ENCODE measurements at places on chromosomes 1 and 21. TPM values are rescaled to one million over a fixed set of nuclear protein-coding genes. Genes with fewer than 3 reads are reported as not detected.

TIPRL gene
- total RNA-seq: 48.5 TPM

NGF gene
- not detected for total RNA-seq

PGM1 gene
- 77.2 TPM for total RNA-seq

ZMYND12 gene
- total RNA-seq: 0.57 TPM

TRIM58 gene
- total RNA-seq: not detected

G0S2 gene
- 2.5 TPM for total RNA-seq

CLDN14 gene
- not detected for total RNA-seq

LHX8 gene
- not detected for total RNA-seq

GRCh38 chr21:28516991-28517592, 475.6 kb downstream of the LTN1 start:
- peak; percentile 15 for DNase-seq
- H3K4me3 ChIP-seq: no peak overlapping the region
- no peak overlapping the region for H3K27ac ChIP-seq
- H3K27me3 ChIP-seq: no peaks in the 10 kb centered on the region
- H3K36me3 ChIP-seq: no peaks in the 10 kb centered on the region

- no peak for DNase-seq
- no peaks in the 10 kb centered on the region for H3K36me3 ChIP-seq
These were observed 9.1 kb downstream of the SYTL1 start for GRCh38 chr1:27350663-27351540.

DNA sequence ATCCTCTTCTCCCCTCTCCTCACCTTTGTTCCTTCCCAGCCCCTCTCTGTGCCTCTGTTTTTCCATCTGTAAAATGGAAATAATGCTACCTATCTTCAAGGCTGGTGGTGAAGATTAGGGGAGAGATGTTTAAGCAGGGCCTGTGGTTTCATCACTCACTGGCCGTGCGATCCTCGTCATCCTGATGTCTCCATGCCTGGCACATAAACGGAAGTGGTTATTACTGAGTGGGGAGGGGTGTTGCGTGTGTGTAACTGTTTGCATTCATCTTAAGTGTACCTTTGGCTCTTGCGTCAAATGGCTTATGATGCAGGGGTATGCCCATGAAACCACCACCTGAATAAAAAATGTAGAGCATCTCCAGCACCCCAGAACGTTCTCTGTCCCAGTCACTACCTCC, 17.2 kb upstream of the C1QA start:
- H3K27me3 ChIP-seq: peaks cover 11% of the 10 kb centered on the region
- no peaks in the 10 kb centered on the region for H3K4me1 ChIP-seq
- no peak for DNase-seq
- H3K27ac ChIP-seq: no peak overlapping the region

DNA sequence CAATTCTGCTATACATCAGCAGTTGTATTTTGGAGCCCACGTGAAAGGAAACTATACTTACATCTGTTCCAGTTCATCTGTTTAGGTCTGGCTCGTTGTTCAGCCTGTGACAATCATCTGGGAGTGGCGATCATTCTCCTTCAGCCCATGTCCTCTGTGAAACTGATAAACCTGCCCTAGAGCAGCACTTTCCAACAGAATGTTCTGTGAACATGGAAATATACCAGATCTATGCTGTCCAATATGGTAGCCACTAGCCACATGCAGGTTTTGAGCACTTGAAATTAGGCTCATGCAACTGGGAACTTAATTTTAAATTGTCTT, 24.5 kb upstream of the COQ8A start:
- no peaks in the 10 kb centered on the region for H3K27me3 ChIP-seq
- no peaks in the 10 kb centered on the region for H3K36me3 ChIP-seq
- DNase-seq: no peak
- H3K27ac ChIP-seq: no peak overlapping the region
- no peaks in the 10 kb centered on the region for H3K4me1 ChIP-seq

- H3K4me1 ChIP-seq: peaks cover 8% of the 10 kb centered on the region
- peak overlapping the region; percentile 41 for H3K27ac ChIP-seq
- H3K4me3 ChIP-seq: no peak overlapping the region
- no peaks in the 10 kb centered on the region for H3K36me3 ChIP-seq
- DNase-seq: no peak
- no peaks in the 10 kb centered on the region for H3K27me3 ChIP-seq
These were observed 12.3 kb upstream of the GSTM4 start for GRCh38 chr1:109643385-109644230.

DNA sequence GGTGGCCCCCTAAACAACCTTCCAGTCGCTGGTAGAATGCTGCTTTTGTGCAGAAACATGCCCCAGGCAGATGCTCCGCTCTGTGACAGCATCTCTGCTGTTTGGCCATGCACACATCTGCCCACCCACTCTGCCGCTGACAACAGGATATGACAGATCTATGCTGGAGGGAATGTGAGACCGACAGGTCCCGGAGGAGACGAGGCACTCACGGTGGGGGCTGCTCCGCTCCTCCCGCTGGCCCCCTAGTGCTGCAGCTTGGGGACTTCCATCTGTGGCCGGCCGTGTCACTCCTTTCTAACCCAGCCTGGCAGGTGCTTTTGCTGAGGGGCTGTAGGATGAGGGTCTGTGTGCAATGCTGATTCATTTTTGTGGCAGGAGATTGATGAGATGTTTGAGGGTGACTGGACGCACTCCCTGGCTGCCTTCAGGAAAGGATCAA, 49.1 kb upstream of the DMRTB1 start:
- H3K4me1 ChIP-seq: peaks cover 14% of the 10 kb centered on the region
- 0 out of 2 replicates have a peak, but pooled peaks cover 1% of the 10 kb centered on the region for H3K27me3 ChIP-seq
- H3K27ac ChIP-seq: no peak overlapping the region

DNA sequence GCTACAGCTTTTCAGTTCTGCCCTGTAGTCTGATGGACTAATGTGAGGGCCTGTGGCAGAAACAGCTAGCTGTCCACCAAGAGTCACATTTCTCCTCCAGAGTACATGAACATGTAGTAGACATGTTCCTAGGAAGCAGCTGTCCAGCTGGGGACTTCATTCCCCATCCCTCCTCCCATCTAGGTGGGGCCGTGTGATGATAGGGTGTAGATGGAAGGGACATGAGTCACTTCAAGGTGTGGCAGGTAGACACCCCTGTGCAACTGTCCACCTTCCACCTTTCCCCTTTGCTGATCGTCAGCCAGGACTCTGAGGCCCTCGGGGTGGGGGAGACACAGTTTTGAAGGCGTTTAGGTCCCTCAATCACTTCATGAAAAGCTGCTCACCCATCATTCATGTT, 3.6 kb upstream of the RD3 start:
- no peak overlapping the region for H3K27ac ChIP-seq
- no peak for DNase-seq
- no peaks in the 10 kb centered on the region for H3K4me1 ChIP-seq
- no peak overlapping the region for H3K4me3 ChIP-seq
- no peaks in the 10 kb centered on the region for H3K36me3 ChIP-seq

- no peaks in the 10 kb centered on the region for H3K27me3 ChIP-seq
- peak within 1 kb of the TSS; percentile 100 for H3K4me3 ChIP-seq
- H3K27ac ChIP-seq: peak within 1 kb of the TSS; percentile 99
- peak; percentile 91 for DNase-seq
- H3K36me3 ChIP-seq: peaks cover 4% of the 10 kb centered on the region
These were observed at the start of gene WASF2 for GRCh38 chr1:27489973-27490741. WASF2 (minus strand) TSS chr1:27490167; CDS start chr1:27428890, 61,277 bp downstream.

DNA sequence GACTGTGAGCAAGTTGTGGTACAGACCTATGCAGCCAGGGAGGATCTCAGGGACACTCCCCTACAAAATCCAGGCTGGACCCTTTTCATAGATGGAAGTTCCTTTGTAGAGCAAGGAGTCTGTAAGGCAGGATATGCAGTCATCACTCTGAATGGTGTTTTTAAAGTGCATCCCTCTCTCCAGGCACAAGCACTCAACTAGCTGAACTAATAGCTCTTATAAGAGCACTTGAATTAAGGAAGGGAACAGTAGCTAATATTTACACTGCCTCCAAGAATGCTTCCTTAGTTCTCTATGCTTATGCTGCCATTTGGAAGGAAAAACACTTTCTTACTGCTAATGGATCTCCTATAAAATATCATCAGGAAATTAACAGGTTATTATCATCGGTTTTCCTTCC, 27.0 kb upstream of the SMYD3 start:
- H3K36me3 ChIP-seq: no peaks in the 10 kb centered on the region
- H3K27me3 ChIP-seq: no peaks in the 10 kb centered on the region
- H3K4me1 ChIP-seq: no peaks in the 10 kb centered on the region
- no peak overlapping the region for H3K4me3 ChIP-seq

DNA sequence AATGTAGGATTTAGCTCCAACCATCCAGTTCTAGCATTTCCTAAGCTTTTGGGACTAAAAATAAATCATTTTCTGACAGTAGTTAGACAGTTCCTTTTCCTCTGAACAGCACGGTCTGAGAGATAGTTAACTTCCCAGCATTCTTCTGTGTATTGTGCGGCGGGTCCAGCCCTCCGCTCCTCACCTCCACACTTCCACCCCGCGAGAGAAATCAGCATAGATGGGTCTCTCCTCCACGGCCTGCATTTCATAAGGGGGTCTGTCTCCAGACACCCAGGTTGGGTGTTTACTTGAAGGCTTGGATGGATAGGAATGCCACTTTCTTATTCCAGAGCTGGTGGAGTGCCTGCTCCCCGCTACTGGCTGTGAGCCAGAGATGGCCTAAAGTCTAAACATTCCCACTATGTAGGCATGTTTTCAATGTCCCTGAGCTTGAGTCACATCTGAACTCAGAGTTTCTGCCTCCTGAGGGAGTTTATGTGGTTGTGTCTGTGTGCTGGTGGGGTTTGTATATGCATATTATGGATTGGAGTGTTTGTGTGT, 38.0 kb upstream of the PPP2R5A start:
- H3K4me3 ChIP-seq: no peak overlapping the region
- no peak for DNase-seq
- H3K36me3 ChIP-seq: no peaks in the 10 kb centered on the region
- no peaks in the 10 kb centered on the region for H3K27me3 ChIP-seq
- no peak overlapping the region for H3K27ac ChIP-seq

GRCh38 chr1:116948046-116948445, 38.3 kb downstream of the PTGFRN start:
- no peaks in the 10 kb centered on the region for H3K36me3 ChIP-seq
- H3K27me3 ChIP-seq: no peaks in the 10 kb centered on the region
- H3K27ac ChIP-seq: no peak overlapping the region
- H3K4me3 ChIP-seq: no peak overlapping the region

DNA sequence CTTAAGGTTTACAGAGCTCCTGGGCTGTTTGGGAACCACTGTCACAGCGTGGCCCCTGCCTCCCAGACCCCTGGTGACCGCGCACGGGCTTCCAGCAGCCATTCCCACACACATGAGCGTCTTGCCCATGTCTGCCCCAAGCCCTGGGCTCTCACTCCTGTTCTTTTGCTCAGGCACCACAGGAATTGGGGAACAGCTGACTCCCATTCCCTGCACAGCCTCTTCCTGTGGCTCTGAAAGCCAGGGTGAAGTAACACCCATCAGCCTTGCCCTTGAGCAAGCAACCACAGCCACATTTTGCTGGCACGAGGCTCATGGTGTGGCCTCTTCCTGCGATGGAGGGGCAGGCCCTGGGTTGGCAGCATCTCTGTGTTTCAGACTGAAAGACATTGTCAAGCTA, 14.3 kb upstream of the GPR157 start:
- no peaks in the 10 kb centered on the region for H3K36me3 ChIP-seq
- no peak overlapping the region for H3K4me3 ChIP-seq
- H3K27me3 ChIP-seq: no peaks in the 10 kb centered on the region

DNA sequence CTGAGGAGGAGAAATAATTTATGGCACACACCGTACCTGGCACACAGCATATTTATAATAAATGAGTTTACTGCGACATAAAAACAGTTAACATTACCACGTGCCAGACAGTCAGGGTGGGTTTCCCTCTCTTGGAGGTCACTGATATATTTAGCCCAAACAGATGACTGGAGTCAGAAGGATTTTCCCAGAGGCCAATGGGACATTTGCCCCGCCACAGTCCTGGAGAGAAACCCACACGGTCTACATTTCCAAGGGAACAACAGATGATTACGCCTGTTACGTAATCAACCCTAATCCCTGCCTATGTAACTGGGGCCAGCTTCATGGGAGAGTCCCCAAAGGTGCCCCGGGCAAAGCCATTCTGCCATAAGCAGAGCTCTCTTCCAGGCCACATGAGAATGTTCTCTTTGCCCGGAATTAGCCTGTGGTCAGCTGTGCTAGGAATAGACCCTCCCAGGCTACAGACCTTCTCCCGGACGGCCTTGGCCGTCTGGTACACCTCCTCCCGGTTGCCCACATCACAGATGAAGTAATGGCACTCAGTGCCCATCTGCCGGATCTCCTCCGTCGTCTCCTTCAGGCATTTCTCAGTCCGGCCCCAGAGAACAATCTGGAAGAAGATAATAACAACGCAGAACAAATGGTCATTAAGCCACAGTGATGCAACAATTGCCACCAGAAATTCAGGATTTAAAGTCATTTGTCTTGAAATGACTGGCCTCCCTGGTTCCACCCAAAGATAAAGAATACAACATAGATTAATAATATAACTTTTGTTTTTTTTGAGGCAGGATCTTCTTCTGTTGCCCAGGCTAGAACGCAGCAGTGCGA, 37.7 kb downstream of the DHRS3 start:
- no peaks in the 10 kb centered on the region for H3K27me3 ChIP-seq
- H3K27ac ChIP-seq: peak overlapping the region; percentile 55
- no peak for DNase-seq

DNA sequence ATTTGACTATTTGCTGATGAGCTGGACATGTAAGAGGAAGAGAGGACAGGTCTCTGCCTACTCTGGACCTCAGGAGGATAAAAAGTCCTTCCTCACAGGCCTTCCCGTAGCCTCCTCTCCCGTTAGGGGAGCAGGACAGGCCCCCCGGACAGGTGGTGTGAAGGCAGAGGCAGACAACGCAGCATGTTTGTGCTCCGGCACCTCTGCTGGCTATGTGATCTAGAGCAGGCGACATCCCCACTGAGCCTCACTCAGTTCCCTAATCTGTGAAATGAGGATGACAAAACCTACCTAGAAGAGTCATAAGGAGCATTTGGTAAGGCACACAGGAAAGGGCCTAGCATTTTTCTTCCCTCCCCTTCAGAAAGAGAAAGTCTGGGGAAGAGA, 34.8 kb downstream of the KIAA1614 start:
- no peak overlapping the region for H3K4me3 ChIP-seq
- no peaks in the 10 kb centered on the region for H3K36me3 ChIP-seq
- no peaks in the 10 kb centered on the region for H3K27me3 ChIP-seq
- no peaks in the 10 kb centered on the region for H3K4me1 ChIP-seq
- no peak for DNase-seq

- H3K36me3 ChIP-seq: no peaks in the 10 kb centered on the region
- no peak overlapping the region for H3K4me3 ChIP-seq
- no peaks in the 10 kb centered on the region for H3K27me3 ChIP-seq
- H3K4me1 ChIP-seq: no peaks in the 10 kb centered on the region
- no peak for DNase-seq
- no peak overlapping the region for H3K27ac ChIP-seq
These were observed 204.4 kb downstream of the PLA2G4A start for GRCh38 chr1:187032982-187033692.

GRCh38 chr1:12400027-12400693, 170.3 kb downstream of the VPS13D start:
- H3K27me3 ChIP-seq: no peaks in the 10 kb centered on the region
- H3K27ac ChIP-seq: no peak overlapping the region

- no peaks in the 10 kb centered on the region for H3K36me3 ChIP-seq
- H3K27me3 ChIP-seq: peaks cover 10% of the 10 kb centered on the region
- no peak overlapping the region for H3K27ac ChIP-seq
- no peak for DNase-seq
- no peak overlapping the region for H3K4me3 ChIP-seq
- no peaks in the 10 kb centered on the region for H3K4me1 ChIP-seq
These were observed 149.2 kb downstream of the ACTL8 start for GRCh38 chr1:17904290-17904689.

- H3K4me3 ChIP-seq: peak overlapping the region; percentile 56
- peak overlapping the region; percentile 67 for H3K27ac ChIP-seq
- H3K36me3 ChIP-seq: no peaks in the 10 kb centered on the region
- DNase-seq: no peak
- H3K4me1 ChIP-seq: peaks cover 6% of the 10 kb centered on the region
These were observed 3.4 kb downstream of the FAM110D start for GRCh38 chr1:26162220-26162709.

- H3K4me3 ChIP-seq: no peak overlapping the region
- H3K27ac ChIP-seq: no peak overlapping the region
- H3K36me3 ChIP-seq: no peaks in the 10 kb centered on the region
- H3K4me1 ChIP-seq: no peaks in the 10 kb centered on the region
These were observed 128.4 kb upstream of the MROH9 start for GRCh38 chr1:170806961-170807360.
